ENCODE measurements at places on chromosomes 5 and 9.

DNA sequence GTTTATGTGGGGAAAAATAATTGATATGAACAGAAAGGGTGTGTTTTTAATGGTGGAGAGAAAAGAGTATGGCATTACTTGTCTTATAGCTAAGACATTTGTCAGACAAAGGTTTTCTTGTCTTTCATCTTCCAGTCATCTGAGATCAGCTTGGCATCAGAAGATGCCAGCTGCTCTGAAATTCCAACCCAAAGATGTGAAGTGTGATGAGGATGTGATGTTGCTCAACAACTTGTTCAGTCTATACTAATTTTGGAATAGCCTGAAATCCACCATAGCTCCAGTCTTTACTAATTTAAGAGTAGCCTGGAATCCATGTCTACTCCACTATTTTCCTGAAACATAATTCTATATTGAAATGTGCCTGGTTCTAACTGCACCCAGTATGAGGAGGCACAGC is 182.3 kb downstream of the CFAP90 start:
- no peak for DNase-seq

DNA sequence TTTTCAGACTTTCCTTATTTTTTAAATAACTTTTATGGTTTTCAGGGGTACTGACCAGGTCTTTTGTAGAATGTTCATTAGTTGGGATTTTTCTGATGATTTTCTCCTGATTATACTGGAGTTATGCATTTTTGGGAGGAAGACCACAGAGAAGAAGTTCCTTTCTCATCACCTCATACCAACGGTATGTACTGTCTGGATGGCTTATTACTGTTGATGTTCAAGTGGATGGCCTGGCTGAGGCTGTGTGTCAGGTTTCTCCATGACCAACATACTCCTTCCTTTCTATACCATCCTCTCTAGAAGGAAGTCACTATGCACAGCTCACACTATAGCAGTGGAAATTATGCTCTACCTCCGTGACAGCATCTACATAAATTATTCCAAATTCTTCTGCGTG is 71.1 kb upstream of the NR3C1 start:
- no peak for DNase-seq

GRCh38 chr5:74382987-74383593 is 257.4 kb downstream of the ENC1 start:
- no peak for DNase-seq

DNA sequence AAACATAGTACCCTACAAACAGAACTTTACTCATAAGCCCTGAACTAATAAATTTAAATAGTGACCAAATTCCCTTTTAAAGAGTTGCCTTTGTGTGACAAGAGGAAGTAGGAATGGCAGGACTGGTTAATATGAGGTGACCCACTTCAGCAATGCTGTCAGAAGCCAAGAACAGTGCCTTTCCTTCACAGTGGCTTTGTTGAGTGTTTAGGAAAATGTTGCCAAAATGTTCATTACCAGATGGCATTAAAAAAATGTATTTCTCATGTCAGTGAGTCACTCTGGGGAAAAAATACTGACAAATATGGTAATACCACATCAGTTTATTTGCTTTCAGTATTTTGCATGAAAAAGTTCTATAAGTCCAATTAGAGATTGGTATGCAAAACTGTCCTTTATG is 103.3 kb downstream of the DIRAS2 start:
- DNase-seq, result no peak

DNA sequence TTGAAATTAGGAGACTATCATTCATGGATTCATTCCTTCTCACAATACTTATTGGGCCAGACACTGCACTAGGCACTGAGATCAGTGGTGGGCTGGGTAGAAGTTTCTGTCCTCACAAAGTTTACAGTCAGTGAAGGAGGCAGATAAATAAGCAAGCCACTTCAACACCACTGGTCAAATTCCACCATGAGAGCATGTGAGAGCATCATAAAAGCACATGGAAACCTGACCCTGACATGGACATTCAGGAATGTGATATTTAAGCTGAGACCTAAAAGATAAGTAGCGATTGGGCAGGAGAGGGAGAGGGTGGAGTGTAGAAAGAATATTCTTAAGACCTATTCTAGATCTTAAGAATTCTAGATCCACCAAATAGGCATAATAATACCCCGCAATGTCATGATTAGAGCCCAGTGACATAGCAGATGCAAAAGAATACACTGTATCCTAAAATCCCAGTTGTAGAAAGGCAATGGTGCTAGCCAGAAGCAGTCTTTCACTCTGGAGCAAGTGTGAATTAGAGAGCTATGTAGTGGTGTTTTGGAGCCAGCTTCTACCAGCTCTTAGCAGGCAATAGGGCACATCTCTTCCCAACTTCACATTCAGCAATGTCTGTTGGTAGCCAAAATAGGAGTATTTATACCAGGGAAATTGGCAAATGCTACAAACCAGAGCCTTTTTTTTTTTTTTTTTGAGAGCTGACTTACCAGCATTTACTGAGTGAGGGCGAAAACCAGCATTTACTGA is 46.4 kb downstream of the SH3RF2 start:
- DNase-seq, result no peak

- no peak for DNase-seq
Observed at GRCh38 chr5:149166128-149166527, 24.8 kb downstream of the ABLIM3 start.

DNA sequence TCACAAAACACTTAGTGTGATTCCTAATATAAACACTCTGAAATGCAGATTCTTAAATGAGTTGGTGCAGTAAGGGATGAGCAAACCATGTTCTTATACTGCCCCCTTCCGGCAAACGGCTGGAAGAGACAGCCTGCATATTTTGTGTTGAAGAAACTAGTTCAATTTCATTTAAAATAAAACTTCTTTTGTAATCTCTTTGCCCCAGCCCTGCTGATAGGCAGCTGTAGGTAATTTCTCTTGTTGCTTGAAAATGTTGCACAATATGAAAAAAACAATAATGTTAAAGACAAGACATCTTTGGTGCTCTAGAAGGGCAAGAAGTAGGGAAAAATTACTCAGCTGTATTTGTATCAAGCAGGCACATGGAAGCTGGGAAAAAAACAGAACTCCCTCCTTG is 89.7 kb upstream of the CCNG1 start:
- peak; percentile 0 for DNase-seq

- no peak for DNase-seq
Observed at GRCh38 chr5:73974871-73975360, 348.9 kb downstream of the ARHGEF28 start.

DNA sequence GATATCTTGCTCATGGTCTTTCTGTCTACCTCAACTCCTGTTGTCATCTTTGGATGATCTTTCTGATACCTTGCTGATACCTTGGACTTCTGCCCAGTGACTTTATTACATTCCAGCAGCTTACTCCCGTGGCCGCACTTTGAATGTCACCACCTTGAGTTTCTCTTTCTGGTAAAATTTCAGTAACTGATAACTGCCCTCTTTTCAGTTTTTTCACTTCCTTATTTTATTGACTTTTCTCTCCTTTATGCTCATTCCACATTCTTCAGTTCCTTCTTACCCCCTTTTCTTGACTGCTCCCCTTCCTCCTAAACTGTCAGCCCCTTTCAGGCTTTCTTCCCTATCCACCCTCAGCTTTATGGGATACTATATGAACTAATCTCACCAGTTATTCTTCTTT is 7.0 kb upstream of the FBXO4 start:
- DNase-seq, result no peak

- no peak for DNase-seq
Observed at GRCh38 chr5:172868924-172869591, 35.0 kb downstream of the ERGIC1 start.

- DNase-seq, result no peak
Observed at GRCh38 chr5:135600971-135601381, 22.2 kb upstream of the CXCL14 start.

GRCh38 chr5:42894057-42894456 is 82.4 kb upstream of the SELENOP start:
- no peak for DNase-seq

DNA sequence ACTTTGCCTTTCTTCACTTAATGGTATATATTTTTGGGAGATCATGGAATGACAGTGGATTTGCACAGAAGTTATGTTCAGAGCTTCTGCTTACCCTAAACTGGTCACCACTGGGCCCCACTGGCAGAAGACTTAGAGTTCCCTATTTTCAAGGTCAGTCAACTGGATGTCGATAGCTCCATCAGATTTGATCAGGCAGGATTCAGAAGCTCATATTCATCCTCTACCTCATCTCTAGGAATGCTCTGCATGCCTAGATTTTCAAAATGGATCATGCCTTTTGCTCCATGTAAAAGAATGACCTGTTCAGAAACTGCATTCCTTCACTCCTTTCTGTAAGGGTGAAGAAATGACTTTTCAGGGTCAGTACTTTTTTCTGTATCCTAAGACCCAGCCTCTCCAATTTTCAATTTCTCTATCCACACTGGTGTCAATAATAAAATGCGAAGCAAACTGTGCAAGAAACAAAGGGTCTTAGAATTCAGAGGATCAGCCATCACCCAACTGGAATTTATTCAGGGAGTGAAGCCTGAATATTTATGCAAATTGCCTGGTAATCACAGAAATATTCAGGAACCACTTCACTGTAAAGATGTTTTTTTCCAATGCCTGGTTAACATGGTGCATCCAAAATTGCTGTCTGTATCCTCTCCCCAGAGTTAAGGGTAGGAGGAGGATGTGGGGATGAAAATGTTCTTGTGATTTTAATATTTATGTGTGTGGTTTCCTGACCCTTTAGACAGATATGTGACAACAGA is 125.4 kb downstream of the DOCK2 start:
- no peak for DNase-seq

- DNase-seq, result no peak
Observed at GRCh38 chr9:130932255-130933079, 6.6 kb downstream of the FIBCD1 start.

GRCh38 chr9:96751815-96752214 is 26.1 kb downstream of the ZNF510 start:
- no peak for DNase-seq

DNA sequence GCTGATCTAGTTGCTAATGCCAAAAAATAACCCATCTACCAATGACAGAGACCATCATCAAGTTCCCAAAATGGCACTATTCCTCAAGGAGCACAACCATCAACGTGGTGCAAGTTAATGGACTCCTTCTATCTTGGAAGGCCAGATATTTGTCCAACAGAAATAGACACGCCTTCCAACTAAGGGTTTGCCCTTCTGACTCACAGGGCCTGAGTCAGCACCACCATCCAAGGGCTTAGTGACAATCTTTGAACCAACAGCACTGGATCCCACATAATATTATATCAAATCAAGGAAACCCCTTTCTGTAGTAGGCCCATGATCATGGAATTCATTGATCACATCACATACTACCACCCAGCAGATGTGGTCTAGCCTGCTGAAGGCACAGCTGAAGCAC is 84.3 kb downstream of the MED27 start:
- DNase-seq, result no peak

Data from NCI-H2029 treated with DMSO at 0.1 percent for 48 hours (cell line).